CD4-positive, alpha-beta T cell treated with Interferon gamma for 1 hour (primary cell): ENCODE measurements at places on chromosomes 5 and 9.
A peak's percentile ranks its signal among the peaks of the same experiment; 100 is the strongest.

DNA sequence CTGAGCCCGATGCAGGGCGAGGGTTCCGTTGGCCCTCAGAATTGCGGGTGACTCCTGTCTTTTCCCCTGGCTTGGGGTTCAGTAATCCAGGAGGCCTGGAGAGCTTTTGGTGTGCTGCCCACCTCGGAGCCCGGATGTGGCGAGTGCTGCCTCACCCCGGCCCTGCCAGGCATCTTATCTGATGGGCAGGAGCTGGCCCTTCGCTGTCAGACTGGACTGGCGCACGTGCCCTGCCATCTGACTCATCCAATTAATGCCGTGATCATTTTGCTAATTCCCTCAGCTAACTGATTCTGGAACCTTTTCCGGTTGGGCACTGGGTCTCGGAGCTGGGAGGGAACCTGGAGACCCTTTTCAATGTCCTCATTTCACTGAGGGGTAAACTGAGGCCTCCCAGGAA, 34.6 kb downstream of the RXRA start:
- DNase-seq, result no peak

- DNase-seq, result no peak
Measured at GRCh38 chr9:92474587-92474986, 7.7 kb downstream of the ASPN start.

DNA sequence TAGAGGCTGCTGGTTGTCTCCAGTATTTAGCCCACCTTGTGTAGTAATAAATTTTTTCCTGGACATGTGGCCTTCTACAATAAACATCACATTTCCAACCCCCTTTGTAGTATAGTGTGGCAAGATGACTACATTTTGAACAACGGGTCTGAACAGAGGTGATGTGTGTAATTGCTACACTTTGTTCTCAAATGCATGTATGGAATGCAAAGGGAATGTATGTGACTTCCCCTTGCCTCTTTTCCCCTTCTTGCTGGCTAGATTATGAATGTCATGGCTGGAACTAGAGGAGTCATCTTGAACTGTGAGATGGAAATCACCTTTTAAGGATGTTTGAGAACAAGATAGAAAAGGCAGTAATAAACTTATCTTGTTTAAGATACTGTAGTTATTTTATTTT, 54.5 kb downstream of the PRR16 start:
- no peak for DNase-seq

DNA sequence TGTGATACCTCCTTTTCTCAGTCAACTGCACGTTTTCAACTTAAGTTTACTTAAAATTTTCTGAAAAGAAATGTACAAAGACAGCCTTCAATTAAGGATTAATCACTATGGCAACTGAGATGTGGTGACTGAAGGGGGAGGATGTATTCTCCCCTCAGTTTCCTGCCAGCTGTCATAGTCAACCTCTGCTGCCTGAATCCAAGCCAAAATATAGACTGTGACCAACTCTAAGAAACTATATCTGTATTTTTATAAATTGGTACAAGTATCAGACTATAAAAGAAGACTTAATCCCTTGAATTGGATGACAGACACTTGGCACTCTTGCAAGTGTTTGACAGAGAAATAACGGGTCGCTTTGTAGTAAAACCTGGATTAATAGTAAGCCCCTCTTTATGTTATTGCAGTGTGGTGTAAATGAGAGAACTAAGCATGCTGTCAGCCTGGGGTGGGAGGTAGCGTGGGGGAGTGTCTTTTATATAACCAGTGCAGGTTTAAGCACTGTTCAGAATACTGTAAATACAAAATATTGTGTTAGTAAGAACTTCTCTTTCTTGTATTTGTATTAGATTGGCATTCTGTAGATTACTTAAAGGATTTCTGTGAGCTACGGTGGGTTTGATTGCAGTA, 106.4 kb downstream of the ERCC6L2 start:
- DNase-seq, result peak; percentile 11

- DNase-seq, result no peak
Measured at GRCh38 chr5:93430118-93430517, 150.9 kb downstream of the NR2F1-AS1 start.

- DNase-seq, result peak; percentile 28
Measured at GRCh38 chr5:39461007-39461682, 36.4 kb upstream of the DAB2 start.

DNA sequence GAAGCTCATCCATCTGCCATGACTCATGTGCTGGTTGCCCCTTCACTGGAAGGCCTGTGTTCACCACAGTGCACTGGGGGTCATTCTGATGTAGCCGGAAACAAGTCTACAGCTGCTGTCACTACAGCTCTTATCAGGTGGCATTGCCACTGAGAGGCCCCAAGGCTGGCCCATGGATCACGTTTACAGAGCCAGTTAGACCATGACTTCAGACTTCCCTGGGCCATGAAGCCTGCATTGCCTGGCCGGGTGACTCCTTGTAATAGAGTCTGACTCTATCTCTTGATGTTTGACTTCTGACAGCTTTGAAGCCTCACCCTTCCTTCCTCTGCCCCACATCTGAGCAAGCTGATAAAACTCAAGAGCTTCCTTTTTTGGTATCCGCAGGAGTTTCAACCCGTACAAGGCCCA, 473.5 kb upstream of the DAP start:
- peak; percentile 4 for DNase-seq

GRCh38 chr9:134260801-134261200, 65.5 kb upstream of the RXRA start:
- no peak for DNase-seq

- DNase-seq, result no peak
Measured at GRCh38 chr9:114007991-114008666, 70.0 kb downstream of the AMBP start.

- DNase-seq, result no peak
Measured at GRCh38 chr5:133265257-133265656, 213.4 kb downstream of the HSPA4 start.

- DNase-seq, result no peak
Measured at GRCh38 chr9:130536701-130537107, 42.7 kb upstream of the FUBP3 start.

- no peak for DNase-seq
Measured at GRCh38 chr9:76617497-76618175, 146.6 kb upstream of the PCA3 start.

GRCh38 chr5:126752081-126752785, 24.7 kb upstream of the LMNB1 start:
- no peak for DNase-seq

GRCh38 chr5:151405334-151406160, 41.9 kb upstream of the SLC36A1 start:
- no peak for DNase-seq

DNA sequence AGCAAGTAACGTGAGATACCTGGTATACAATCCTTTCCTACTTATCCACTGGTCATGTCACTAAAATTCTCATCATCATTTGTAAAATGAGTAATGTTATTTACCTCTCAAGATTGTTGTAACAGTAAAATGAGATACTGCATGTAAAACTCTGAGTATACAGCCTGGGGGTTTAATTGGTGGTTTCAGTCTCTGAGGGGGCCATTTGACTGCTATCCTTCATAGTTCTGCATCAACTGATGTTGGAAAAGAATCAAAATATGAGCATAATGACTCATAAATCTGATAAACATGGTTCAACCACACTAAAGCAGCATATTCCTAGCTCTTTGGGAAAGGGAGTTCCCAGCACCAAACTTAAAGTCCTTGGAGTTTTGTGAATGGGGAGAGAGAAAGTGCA, 181.0 kb upstream of the GHR start:
- DNase-seq, result no peak

DNA sequence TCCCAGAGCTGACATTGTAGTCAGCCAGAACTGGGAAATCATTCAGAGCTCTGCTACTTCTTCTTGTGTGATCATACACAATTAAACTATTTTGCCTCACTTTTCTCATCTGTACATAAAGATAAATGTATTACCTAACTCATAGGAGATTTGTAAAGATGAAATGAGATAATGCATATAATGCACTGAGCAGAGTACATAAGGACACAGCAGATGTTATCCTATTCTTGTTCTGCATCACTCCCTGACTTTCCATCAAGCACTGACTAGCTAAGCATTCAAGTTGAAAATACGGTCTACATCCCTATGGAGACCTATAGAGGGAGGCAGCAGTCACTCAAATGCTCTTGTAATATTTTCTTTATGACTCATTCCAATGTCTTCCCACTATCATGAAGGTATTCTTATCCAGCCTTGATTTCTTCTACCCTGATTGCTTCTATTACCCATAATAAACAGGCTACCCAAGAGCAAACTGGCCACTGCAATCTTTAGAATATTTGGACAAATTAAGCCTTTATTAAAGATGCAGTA, 16.3 kb upstream of the PRR16 start:
- DNase-seq, result no peak

GRCh38 chr9:95249986-95250385, 67.5 kb downstream of the FANCC start:
- DNase-seq, result no peak

DNA sequence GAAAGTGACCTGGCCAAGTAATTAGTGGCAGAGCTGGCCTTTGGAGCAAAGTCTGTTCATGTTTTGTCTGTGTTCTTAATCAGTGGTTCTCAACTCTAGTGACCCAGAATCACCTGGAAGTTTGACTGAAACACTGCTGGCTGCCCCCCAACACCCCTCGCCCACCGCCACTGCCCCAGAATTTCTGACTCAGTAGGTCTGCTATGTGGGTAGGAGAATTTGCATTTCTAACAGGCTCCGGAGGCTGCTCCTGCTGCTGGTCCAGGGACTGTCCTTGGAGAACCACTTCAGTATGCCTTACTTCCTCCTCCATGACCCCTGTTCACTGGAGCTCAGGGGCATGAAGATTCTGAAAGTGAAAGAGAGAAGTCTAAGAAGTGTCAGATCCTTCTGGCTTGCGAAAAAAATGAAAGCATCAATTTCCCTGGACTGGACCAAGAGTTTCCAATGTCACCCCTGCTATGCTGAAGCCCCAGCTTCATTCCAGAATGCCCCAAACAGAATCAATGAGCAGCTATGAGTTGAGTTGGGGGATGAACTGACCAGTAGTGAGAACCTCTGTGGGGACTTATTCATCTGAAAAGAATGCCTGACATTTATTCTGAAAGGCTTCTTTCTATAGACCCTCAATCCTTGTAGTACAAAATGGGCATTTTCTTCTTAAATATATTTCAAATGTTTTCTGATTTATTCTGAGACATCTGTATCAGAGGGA, 20.8 kb upstream of the COL15A1 start:
- DNase-seq, result no peak

- peak; percentile 64 for DNase-seq
Measured at GRCh38 chr5:151222790-151223446, 974 bp downstream of the CCDC69 start.

- DNase-seq, result no peak
Measured at GRCh38 chr5:127832067-127832466, 128.9 kb downstream of the CCDC192 start.

DNA sequence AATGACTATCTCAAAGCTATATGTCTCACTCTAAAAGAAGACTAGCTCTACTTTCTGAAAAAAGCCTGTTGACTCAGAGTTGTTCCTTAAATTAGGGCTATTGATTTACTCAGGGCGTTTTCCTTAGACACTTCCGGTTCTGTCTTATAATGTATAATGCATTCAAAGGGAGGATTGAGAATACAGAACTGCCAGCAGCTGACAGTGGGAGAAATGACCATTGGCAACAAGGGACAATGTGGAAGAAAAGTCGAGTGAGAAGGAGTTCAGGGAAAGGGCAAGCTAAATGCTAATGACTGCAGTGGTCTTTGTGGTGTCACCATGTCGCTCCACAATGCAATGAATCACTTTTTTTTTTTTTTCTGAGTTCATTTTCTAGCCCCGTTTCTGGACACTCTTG, 65.7 kb upstream of the ANKH start:
- no peak for DNase-seq

DNA sequence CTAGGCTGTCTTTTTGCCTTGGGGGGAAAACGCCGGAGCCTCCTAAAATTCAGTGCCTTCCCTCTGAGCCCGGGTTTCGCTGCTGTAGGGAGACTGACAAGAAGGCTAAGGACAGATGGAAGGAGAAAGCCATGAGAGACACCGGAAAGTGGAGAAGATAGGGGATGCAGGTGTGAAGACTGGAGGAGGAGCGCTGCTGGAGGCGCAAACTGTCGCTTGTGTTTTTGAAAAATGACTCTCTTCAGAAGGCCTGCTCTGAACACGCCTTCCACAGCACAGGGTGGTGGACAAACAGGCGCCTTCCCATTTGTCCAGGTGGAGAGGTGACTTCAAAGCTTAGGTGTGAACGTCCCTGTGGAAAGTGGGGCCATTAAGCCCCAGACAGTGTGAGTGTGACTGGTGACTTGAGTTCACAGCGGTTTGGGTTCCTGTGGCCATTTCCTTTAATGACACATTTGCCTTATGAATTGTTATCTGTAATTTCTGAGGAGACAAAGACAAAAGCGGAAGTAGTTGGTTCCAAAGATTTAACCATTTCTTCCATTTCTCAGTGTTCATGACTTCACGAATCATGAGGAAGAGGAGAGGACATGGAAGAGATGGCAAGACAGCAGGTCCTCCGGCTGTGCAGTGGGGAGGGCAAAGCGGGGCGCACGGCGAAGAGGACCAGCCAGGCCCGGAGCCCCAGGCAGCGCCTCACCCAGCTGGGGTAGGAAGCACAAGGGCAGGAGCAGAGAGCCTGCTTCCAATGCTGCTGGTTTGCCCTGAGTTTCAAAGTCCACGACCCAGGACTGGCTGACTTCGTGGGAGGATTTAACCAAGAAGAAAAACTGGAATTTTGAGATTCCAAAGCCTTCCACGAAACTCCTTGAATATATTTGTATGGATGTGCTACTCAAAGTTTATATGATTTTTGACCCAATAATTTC, 27.8 kb upstream of the SEMA4D start:
- no peak for DNase-seq

- no peak for DNase-seq
Measured at GRCh38 chr9:68775003-68775730, 70.1 kb downstream of the PIP5K1B start.

DNA sequence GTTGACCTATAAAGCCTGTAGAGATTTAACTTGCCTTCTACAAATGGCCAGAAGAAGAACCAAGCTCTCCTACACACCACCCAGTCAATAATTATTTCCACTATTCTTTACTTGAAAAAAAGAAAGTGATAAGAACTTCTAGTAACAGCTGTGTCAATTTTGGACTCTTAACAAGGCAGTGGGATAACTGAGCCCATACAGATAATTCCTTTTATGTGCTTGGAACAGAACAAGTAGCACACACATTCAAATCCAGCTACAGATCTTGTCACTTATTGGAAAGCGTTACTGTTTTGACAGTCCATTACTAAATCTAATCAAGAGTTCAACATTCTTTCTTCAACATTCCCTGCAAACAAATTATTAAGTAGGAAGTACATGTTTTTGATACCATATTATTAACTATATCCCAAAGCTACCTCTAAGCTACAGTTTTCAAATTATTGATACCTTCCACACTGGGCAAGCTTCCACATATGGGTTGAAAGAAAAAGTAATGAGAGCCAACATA, 6.3 kb downstream of the PTGER4 start:
- DNase-seq, result no peak

- DNase-seq, result no peak
Measured at GRCh38 chr9:78899006-78899405, 602.1 kb downstream of the PSAT1 start.
